GM20000 (cell line): ENCODE measurements at places on chromosomes 5 and 9.

- no peak for DNase-seq
Observed at GRCh38 chr5:165576678-165577275, 2071.4 kb downstream of the MAT2B start.

- DNase-seq = no peak
Observed at GRCh38 chr9:84949258-84949657, 279.7 kb downstream of the NTRK2 start.

DNA sequence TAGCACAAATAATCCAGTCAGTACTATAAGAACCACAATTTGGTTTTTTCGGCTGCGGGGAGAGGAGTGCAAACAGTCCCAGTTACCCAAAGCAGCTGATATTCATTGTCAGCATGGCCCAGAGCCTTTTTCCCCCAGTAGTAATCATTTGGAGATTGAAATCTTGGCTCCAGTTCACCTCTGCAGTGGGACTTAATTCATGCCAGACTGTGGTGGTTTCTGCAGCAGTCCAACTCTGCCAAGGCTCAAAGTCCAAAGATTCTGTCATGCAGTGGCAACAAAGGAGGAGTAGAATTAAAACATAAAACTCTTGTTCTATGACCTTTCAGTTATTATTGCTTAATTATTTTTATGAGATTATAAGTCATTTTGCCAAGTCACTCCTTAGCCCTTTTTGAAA, 25.0 kb upstream of the TRIM36 start:
- DNase-seq = no peak

DNA sequence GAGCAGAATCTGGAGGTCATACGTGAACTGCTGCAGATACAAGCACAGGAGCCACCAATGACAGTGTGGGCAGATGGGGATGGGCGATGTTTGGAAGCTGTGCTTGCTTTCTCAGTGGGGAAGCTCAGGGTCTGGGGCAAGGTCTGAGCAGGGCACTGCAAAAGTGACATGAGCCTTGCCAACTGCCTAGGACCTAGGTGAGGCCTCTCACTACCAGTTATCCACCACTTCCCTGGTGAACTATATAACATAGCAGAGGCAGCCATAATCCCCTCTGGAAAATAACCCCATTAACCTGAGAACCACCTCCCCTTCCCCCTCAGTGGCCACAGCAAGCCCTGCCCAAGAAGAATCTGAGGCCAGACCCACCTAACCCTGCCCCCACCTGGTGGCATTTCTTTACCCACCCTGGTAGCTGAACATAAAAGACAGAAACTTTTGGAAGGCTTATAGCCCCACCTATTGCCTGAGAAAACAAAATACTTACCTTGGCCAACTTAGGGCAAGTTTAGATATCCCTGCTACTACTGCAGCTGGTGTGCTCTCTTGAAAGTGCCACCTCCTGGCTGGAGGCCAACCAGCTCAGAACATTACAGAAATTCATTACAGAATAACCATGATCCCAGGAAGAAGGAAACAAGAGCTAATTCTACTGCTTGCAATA, 18.8 kb upstream of the SPEF2 start:
- no peak for DNase-seq
